ENCODE measurements at places on chromosomes 11 and 22.

DNA sequence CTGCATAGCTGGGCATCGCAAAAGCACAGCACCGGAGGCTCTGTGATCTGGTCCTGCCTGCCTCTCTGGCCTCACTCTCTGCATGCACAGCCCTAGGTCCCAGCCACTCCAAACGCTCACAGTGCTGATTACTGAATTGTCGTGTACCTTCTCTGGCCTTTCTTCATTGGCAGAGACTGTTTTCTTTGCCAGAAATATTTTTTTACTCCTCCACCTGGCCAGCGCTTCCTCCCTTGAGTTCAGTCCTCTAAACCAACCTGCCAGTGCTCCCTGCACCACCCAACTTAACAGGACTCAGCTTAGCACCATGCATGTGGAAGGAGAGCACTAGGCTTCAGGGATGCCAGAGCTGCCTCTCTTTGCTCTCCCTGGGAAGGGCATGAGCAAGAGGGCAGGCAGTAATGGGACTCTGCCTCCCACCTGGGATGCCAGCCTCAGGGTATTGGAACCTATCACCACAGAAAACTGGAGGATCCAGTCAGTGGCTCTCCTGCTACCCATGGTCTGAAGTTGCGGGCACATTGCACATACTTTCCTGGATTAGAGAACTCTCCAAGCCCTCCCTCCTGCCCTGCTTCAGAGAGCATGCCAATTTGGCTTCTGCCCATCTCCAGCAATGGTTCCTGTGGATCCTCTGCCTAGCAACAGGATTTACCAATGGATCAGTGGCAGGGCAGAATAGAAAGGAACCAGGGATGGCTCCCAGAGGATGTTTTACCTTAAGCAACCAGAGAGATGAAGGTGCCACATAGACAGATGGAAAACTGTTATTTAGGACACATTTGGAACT lies 37.0 kb upstream of the GNAZ start:
- DNase-seq = no peak

DNA sequence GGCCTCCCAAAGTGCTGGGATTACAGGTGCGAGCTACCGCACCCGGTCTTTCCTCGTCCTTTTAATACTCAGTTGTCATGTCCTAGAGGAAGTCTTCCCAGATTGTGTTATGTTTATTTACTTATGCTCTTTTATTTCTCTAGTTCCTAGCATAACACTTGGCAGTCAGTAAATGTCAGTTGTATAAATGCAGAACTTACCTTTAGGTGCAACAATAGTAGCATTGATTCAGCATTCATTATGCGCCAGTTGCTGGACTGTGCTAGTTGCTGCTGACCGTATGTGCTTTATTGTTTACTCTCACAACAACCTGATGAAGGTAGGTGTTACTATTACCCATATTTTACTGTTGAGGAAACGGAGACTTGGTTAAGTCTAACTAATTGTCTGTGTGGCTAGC lies 20.8 kb downstream of the QSER1 start:
- DNase-seq = no peak

- DNase-seq = no peak
These were observed 30.9 kb downstream of the KCNC1 start for GRCh38 chr11:17765356-17766072.

DNA sequence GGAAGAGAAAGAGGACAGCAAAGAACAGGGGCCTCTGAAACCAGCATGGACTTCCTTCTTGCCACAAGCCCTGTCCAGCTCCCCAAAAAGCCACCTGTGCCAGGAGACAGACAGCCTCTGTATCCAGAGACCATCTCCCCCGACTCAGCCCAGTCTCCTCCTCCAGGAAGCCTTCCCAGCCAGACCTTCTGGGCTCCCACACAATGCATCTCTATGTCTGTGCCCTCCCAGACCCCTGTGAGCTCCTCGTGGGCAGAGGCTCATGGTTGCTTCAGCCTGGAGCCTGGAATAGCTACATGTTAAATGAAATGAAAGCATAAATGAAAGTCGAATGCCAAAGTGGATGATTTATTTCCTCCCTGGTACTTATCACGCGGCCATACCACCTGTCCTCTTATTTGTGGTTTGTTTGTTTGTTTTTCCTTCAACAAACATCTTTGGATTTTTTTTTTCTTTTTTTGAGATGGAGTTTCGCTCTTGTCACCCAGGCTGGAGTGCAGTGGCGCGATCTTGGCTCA lies 7.3 kb upstream of the ARAP1 start:
- DNase-seq = no peak

DNA sequence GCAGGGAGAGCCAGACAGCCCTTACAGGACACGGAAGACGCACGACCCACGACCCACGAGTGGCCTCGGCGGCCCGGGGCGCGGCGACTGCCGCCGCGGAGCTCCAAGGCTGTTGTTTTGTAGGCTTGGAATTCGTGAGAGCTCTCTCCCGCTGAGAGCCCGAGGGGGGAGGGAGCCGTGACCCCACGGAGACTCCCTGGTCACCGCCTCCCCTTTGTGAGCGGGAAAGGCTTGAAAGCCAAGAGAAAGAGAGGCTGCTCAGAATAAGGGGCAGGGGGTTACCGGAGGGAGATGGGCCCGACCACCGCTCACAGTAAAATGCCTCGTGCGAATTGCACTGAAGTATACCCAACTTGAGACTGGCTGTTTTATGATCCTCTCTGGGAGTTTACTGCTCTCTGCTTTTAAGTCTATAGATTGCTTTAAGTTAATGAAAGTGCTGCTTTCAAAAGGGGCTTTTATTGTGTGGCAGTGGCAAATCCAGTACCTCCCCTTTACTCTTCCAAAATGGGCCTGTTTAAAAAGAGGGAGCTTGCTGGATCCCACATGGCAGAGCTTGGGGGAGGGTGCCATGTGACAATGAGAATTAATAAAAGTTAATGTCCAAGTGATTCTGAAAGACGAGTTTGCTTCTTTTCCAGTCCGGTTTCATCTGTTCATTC lies 2.9 kb downstream of the PKNOX2 start:
- DNase-seq = no peak

- no peak for DNase-seq
These were observed 302.7 kb downstream of the DDX10 start for GRCh38 chr11:108967571-108967970.

DNA sequence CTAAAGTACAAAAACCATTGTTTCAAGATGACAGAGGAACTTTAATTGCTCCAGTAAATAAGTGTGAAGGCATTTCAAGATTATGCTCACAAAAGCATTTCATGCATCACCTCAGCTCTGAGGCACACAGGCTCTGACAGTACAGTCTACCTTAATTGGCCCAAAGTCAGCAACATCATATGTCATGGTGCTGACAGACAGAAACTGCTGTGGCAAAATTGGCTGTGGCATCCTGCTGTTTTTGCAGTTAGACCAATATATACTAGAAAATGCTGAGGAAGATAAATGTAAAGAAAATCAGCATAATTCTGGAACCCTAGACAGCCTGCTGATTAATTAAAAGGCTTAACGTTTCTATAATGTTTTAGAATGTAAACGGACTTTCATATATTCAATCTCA lies 34.9 kb upstream of the PPP2R1B start:
- no peak for DNase-seq

DNA sequence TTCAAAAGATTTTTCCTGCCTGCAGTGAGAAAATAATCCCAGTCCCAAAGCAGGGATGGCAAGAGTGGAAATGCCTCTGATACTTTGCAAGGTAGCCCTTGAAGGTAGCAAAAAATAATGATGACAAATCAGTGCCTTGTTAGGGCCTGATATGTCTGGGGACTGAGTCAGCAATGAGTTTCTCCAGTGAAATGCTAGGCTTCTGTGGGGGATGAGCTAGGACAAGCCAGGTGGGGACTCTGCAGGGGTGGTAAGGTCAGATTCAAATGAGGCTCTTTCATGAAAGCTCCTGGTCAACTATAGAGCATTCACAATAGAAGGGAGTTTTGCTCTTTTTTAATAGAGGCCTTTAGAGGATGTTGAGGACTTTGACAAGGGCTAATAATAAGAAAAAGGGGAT lies 77.7 kb downstream of the ME3 start:
- no peak for DNase-seq

- DNase-seq = no peak
These were observed 3.0 kb downstream of the CXCR5 start for GRCh38 chr11:118886681-118887111.

DNA sequence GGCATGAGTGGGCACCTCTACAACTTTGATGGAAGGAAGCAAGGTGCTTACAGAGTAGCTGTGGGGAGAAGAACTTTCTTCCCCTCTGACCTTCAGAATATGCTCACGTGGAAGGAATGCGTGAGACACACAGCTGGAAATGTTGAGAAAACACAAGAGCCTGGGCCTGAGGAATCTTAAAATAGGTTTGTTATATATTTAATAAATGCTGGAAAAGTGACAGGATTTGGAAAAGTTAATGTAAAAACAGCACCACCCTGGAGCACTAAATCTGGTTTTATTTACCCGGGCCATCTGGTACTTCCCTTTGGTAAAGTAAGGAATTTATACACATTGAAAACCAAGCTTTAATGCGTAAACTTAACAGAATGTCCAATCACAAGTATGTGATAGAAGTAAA lies 14.0 kb upstream of the AMPD3 start:
- DNase-seq = no peak

GRCh38 chr11:112658431-112658878 lies 302.8 kb upstream of the NCAM1 start:
- no peak for DNase-seq

DNA sequence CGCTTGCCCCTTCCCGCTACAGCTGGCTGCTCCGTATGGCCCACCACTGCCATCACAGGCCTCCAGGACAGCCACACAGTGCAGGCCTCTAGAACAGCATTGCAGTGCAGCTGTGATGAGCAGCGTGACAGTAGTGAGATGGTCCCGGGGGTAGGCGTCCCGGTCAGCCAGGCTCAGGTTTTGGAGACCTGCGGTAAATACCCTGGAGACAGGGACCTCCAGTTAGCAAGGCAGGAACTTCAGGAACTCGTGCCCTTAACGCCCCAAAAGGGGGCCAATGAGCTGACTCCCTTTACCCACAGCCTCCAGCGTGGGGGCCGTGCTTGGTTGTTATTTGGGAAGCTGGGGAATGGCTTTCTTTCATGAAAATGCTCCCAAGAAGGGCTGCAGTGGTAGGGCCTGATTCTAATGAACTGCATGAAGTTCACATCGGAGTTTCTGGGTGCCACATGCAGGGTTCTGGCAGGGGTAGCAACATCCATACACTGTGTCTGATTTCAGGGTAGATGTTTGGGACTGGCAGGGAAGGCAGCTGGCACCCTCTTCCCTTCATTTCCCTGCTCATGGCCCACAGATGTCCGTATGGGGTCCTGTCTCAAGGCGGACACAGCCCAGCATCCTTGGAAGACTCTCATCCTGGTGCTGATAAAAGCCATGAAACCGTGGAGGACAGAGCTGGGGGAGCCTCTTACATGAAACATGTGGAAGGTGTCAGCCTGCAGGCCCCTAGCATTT lies 440.5 kb downstream of the TBC1D22A start:
- no peak for DNase-seq

DNA sequence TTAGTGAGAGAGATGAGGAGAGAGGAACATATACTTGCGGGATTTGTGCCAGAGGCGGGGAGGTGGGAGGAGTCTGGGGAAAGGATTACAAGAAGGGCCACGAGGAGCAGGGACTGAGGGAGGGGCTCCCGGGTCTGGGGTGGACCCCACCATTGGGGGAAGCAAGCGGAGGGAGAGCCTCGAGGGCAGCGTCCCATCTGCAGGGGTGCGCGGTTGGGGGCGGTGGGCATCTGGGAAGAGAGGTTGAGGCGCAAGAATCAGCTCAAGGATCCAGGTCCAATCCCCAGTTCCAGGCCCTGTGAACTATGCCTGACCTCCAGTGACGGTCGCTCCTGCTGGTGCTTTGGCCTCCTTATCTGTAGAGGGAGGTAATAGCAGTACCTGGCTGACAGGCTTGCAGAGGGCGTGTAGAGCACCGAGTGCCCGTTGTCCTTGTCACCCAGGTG lies 38.0 kb downstream of the ADAMTS15 start:
- no peak for DNase-seq

DNA sequence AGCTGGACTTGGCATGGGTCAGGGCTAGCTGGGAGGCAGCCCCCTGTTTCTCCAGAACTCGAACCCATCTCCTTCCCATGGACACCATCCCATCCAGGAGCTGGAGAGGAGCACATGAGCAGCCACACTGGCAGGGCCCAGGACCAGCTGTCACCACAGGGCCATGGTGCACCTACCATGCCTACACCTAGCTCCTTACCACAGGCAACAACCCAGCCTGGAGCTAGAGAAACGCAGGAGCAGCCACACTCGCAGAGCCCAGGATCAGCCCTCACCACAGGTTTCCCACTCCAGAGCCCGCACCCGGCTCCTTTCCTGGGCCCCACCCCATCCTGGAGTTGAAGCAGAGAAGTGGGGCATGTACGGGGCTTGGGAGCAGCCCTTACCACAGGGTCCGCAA lies 50.2 kb downstream of the GAB4 start:
- DNase-seq = no peak

GRCh38 chr11:83464160-83464944 lies 178.2 kb upstream of the CCDC90B start:
- DNase-seq = peak; percentile 8

DNA sequence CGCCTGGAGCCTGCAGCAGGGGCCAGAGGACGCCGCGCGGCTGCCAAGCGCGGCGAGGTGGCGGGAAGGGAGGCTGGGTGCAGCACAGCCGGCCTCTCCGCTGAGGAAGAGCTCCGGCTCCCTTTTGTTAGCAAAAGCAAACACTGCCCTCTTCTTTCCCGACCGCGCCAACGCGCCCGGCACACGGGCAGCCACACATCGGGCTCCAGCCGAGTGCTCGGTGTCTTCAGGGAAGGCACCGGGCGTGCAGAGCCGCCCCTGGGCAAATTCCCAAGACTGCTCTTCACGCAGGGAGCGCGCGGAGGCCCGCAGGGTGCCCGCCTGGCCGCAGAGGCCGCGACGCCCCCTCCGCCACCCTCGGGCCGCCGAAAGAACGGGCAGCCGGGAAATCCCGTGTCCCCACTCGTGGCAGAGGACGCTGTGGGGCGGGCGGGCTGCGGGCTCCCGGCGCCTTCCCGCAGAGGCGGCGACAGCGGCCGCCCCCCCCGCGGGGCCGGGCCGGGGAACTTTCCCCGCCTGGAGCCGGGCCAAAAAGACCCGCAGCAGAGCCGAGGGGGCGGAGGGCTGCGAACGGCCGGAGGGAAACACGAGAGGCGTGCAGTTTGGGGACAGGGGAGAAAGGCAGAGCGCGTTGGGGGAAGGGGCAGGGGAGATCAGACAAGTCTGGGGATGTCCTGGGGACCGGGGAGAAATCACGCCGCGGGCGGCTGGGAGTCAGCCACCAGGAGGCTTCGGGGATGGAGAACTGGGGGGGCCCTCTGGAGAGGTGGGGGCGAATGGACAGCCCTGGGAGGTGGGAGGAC lies 931 bp downstream of the CADM1 start:
- peak; percentile 20 for DNase-seq

- no peak for DNase-seq
These were observed 90.4 kb downstream of the ZNF280B start for GRCh38 chr22:22418163-22418549.

GRCh38 chr11:72736452-72737069 lies 15.6 kb downstream of the ARAP1 start:
- no peak for DNase-seq

GRCh38 chr11:66800720-66801428 lies 42.4 kb upstream of the RCE1 start:
- DNase-seq = no peak

- DNase-seq = no peak
These were observed 673 bp downstream of the CDON start for GRCh38 chr11:126061707-126062678.

- no peak for DNase-seq
These were observed 27.9 kb downstream of the GUCY1A2 start for GRCh38 chr11:106990331-106990730.

Data from NCI-H1417 treated with DMSO at 0.1 percent for 48 hours (cell line).